ENCODE measurements at places on chromosomes 1 and 21. TPM values are rescaled to one million over a fixed set of nuclear protein-coding genes. Genes with fewer than 3 reads are reported as not detected.

GRCh38 chr1:5693568-5693967, 298.7 kb downstream of the NPHP4 start:
- no peak for DNase-seq

GRCh38 chr1:186735463-186735862, 55.2 kb upstream of the PTGS2 start:
- DNase-seq = no peak

DNA sequence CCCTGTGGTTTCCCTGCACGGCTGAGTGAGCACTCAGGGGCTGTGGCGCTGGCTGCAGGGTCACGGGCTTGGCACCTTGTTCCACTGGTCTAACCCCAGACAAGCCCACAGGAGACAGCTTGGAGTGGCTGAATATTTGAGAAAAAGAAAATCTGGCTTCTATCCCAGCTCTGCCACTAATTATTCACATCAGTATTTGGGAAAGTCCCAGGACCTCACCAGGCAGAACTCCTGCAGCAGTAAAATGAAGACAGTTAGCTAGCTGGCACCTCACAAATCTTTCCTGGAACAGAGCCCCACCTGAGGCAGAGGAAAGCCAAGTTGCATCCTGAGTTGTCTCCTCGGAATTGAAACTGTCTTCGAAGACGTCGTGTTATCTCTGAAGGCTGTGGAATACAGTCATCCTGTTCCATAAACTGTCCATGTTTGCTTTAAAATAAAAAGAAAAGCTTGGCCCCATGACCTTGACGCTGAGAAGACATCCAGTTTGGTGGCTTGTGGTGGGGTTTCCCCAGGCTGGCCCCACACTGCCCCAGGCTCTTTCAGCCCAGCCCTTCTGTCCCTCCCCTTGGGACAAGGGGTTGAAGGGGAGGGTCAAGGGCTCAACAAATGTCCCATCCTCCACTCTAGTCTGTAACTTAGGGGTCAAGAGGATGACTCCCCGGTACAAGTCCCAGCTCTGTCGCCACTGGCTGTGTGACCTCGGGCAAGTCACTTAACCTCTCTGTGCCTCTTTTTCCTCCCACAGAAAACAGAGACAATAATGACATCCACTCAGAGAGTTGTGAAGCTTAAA, 93.8 kb upstream of the TMPRSS2 start:
- no peak for DNase-seq

Gene TEX38
- not detected for total RNA-seq

- DNase-seq = no peak
These were observed 4.3 kb upstream of the PIK3R3 start for GRCh38 chr1:46136711-46137110.

DNA sequence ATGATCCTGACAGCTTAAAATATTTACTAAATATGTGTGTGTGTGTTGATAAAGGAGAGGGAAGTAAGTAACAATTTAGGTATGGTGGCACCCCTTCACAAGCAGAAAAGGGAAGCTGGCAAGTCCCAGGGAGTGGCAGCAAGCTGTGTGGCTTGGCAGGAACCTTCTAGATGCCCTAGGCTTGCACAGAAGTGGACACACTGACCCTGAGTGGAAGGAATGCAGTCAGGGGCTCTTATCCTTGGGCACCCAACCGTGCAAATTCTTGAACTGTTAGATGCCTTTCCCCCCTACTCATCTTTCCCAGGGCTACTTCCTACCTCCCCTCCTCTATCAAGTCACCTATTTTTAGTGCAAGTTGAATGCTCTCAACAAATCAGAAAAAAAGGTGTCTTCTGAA, 18.9 kb downstream of the ACP6 start:
- no peak for DNase-seq

DNA sequence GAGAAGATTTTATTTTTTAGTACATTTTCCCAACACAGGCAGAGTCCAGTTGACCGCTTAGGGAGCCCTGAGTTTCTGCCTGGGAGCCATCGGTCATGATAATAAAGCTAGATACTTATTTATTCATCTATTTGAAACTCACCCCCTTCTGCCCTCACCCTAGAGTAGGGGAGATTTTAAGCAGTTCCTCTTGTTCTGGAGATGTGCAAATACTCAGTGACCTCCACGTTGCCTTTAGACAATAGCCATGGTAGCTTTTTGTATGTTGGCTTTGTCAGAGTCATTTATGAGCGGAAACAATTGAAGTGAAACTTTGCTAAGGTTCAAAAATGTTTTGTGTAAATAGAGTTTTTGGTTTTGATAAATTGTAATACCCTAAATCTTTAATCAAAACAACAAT, 45.7 kb upstream of the PLPPR4 start:
- no peak for DNase-seq

Gene C1QB
- total RNA-seq = 1,524 TPM

Gene ZFP69
- 3.6 TPM for total RNA-seq

Gene KAZN
- total RNA-seq = 21.2 TPM

GRCh38 chr1:113940365-113941244, 11.5 kb downstream of the HIPK1 start:
- DNase-seq = no peak

Gene TBX19
- 3.1 TPM for total RNA-seq

DNA sequence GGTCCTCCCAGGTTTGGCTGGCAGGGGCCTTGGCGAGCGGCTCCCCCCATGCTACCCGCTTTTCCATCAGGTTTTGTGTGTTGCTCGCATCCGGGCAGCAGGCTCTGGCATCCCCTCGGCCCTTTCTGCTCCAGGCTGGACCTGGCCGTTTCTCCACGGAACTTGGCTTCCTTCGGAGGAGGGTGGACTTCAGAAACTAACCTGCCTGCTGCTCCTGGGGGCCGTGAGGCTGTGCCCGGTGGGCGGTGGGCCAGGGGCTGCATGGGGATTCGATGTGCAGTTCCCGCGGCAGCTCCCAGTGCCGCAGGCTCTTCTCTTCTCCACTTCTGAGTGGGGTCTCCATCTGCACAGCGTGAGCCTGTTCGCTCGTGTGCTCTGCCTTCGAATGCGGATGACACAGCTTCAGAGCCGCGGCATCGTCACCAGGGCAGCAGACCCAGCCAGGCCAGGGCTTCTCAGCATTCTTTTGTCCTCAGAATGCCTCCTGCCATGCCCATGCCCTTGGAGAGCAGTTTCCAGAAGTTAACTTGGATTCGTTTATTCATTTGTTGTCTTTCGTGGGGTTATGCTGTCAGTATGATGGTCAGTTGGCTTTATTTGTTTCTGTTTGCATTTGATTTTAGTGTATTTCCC, 36.4 kb downstream of the PRKCZ start:
- no peak for DNase-seq

- DNase-seq = no peak
These were observed 51.4 kb downstream of the LEPR start for GRCh38 chr1:65471861-65472332.

- DNase-seq = no peak
These were observed 90.0 kb upstream of the LYPLAL1 start for GRCh38 chr1:219083631-219084030.

DNA sequence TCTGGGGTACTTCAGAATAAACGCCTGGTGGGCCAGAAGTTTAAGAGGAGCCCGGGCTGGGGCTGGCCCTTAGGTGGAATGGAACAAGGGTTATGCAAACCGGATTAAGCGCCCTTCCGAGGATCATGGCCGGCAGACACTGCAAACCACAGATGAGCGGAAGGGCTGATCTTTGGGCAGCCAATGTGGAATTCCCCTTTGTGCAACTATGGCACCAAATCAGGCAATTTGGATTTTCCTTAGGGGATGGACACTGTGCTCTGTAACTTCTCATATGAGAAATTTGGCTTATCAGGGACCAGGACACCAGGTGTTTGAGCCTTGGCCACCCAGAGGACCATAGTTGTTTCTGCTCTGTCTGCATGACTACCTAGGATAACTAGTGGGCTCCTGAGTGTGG, 5.7 kb upstream of the IL10 start:
- no peak for DNase-seq

Gene IFI44L
- 52.9 TPM for total RNA-seq

DNA sequence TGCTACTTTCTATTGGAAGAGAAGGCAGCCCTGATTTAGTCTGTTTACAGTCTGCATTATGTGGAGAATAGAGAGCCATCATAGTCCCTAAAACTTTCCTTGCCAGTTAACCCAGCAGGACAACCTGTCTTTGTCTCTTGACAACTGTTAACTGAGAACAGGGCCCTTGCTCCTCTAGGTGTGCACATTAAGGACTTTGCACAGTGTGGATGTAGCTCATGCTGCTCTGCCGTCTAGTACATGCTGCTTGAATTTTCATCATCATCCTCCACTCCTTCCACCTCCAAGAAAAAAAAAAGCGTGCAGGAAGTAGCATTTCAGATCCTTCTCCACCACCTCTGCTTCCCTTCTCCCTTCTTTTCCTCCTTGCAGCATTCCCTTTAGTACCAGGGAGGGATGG, 91.5 kb downstream of the PBX1 start:
- no peak for DNase-seq

Gene PTPN22
- total RNA-seq = 14.1 TPM

DNA sequence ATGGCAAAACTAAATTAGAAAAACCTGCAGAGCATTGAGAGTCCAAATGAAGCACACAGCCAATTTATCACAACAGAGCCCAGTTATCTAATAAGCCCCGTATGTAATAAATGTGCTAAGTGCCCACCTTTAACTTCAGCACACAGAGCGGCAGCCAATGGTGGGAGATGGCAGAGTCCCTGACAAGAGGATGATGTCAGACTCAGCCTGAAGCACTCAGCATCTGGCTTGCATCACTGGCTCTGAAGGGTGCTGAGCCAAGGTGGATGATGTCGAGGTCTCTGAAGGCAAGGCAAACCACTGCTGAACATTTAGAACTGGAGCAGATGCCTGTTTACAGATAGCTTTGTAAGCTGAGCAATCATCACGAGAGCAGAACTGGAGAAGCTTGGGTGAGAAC, 118.3 kb downstream of the NUF2 start:
- DNase-seq = no peak

- DNase-seq = no peak
These were observed 1343.3 kb upstream of the ADGRL2 start for GRCh38 chr1:80457409-80457808.

Gene CIART
- total RNA-seq = 6.2 TPM

Data from lower lobe of right lung (tissue), 2 donors.